ENCODE measurements at places on chromosomes 5 and 9.

DNA sequence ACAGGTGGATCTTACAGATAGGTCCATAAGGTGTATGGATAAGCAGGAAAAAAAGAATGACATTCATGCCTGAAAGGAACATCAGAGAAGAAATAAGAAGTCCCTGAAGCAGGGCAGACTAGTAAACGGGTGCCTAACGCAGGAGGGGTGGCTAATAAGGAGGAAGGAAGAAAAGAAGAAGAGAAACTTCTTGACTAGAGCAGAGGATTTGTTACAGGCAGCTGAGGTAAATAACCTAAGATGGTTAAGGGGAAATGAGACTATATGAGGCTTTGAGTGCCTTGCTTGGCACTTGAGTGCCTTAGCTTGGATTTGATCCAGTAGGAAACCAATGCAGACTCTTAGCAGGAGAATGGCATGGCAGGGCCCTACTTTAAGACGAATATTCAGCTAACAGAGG lies 313.5 kb upstream of the PDE4D start:
- DNase-seq = no peak

- DNase-seq = no peak
Measured at GRCh38 chr5:91126448-91126847, 256.7 kb downstream of the ARRDC3 start.

- DNase-seq = peak; percentile 12
Measured at GRCh38 chr5:77957-78804, 13.8 kb upstream of the PLEKHG4B start.

GRCh38 chr9:16680975-16681651 lies 189.4 kb downstream of the BNC2 start:
- no peak for DNase-seq

DNA sequence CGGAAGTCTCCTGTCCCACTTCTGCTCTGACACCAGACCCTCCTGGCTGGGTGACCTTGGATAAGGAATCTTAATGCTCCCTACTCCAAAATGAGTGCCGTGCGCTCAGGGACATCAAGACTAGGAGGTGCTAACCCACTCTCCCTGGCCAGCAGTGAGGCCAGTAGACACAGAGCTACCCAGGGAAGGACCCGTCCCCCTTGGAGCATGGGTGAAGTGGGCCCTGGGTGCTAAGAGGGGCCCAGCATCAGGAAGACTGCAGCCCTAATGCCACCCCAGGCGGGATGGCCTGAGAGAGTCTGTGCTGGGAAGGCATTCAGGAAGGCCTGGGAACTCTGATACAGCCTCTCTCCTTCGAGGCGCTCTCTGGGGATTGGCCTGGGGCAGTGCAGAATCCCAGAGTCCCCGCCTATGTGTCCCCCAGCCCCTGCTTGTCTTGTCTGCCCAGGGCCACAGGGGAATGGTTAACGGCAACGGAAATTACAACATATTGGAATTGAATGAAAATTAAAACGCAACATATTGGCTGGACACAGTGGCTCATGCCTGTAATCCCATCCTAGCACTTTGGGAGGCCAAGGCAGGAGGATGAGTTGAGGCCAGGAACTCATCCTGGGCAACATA lies 29.7 kb upstream of the RNU6ATAC start:
- no peak for DNase-seq
